SHP77 (cell line): ENCODE measurements at places on chromosomes 13 and 19.
A peak's percentile ranks its signal among the peaks of the same experiment; 100 is the strongest.

- no peak for DNase-seq
Measured at GRCh38 chr13:45838171-45838745, 13.3 kb downstream of the SIAH3 start.

DNA sequence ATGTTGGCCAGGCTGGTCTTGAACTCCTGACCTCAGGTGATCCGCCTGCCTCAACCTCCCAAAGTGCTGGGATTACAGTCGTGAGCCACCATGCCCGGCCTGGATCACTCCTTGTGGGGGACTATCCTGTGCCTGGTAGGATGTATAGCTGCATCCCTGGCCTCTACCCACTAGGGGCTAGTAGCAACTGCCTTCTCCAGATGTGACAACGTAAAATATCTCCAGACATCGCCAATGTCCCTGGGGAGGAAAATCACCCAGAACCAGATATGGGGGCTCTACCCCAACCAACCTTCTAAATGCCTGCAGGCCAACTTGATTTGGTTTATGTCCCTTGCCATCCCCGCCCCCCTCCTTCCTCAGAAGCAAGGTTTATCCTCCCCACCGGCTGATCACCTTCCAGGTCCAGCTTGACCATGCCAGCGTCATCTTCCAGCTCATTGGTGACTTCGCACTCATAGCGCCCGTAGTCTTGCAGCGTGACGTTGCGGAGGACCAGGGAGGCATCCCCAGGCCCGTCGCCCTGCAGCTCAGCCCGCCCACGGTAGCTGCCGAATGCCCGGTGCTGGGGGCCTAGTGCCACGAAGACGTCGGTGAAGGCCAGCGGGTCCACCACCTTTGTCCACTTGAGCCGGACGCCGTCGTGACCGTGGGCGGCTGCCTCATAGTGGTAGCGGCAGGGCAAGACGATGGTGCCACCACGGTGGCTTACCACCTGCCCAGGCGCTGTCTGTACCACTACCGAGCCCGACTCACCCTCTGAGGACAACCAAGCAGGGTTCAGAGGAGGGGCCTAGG lies 12.5 kb downstream of the TM6SF2 start:
- DNase-seq = no peak

GRCh38 chr13:102236341-102236740 lies 165.5 kb downstream of the FGF14 start:
- DNase-seq = peak; percentile 85

DNA sequence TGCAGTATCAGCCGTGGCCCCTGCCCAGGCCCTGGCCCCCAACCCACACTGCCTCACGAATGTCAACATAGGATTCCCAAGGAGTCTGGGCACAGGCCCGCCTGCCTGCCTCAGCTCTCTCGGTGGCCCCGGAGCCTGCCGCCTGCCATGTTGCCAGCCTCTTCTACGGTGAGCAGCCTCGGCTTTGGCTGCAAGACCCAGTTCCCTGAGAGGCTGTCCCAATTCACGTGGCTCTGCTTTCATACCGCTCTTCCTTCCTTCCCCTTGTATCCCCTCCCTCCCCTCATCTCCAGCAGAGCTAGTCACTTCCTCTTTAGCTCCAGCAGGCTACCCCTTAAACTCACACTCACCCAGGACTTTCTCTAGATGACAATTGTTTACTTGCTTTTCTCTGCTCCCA lies 42.7 kb downstream of the SERP2 start:
- no peak for DNase-seq

- no peak for DNase-seq
Measured at GRCh38 chr19:2251106-2252054, 2.3 kb downstream of the AMH start.

DNA sequence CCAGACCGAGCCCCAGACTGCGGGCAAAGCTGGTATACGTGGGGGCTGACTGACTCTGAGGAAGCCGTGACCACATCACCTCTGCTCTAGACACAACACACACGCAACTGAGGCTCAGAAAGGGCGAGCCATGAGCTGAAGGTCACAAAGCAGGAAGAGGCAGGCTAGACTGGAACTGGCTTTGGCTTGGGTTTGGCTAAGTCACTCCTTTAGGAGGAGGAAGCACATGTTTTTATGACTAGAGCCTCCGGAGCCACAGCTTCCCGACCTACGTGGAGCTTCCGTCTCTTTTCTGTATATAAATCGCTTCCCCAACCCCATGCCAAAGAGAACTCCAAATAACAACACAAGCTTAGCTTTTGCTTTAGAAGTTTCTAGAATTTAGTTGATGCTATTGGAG lies 48.0 kb downstream of the RFX2 start:
- DNase-seq = no peak

GRCh38 chr13:41017817-41018601 lies 1.1 kb downstream of the ELF1 start:
- DNase-seq = no peak

- DNase-seq = no peak
Measured at GRCh38 chr13:29500386-29500785, 95.1 kb downstream of the SLC7A1 start.

DNA sequence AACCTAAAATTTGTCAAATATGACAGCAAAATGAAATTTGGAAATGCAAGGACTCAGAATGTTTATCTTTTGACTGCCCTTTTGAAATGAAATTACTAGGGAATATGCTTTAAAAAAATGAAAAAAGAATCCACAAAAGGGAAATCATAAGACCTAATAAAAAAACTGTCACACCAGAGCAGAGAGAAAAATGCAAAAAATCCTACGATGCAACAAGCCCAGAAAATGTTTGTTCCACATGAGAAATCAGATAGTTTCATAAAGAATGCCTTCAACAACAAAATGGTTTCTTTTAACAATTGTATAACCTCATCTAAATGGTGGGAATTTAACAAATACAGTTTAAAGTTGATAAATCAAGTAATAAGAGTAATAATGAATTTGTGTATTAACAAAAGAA lies 8.0 kb downstream of the LPAR6 start:
- DNase-seq = no peak

DNA sequence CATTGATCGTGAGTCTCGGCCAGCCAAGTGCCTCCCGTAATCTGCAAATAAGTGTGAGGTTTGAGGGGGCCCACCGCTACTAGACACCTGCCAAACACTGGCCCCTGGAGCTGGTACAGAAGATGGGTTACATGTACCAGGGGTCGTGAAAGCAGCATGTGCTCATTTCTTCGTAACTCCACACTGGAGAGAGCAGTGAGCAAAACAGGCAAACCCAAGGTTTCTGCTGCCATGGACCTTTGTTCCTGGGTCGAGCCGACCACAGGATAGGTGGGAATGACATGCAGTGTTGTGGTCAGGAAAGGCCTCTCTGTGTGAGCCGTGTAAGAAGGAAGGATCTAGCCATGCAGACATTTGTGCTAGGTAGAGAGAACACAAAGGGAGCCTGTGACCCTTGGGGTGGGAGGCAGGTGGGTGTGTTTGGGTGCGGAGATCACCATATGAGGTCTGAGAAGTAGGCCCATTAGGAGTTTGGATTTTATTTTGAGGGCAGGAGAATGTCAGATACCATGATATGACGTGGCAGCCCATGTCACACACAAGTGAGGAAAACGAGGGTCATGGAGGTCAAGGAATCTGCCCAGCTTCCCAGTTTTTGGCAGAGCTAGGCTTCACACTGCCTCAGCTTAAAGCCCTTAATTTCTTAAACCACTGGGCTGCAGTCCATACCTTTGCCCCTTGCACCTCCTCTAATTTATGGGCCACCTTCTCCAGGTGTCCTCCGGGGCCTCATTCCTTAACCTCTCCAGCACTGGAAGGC lies 919 bp downstream of the GTF3A start:
- no peak for DNase-seq

GRCh38 chr19:17829855-17830566 lies 8.7 kb upstream of the INSL3 start:
- peak; percentile 70 for DNase-seq

- peak; percentile 76 for DNase-seq
Measured at GRCh38 chr19:2059422-2060201, 8.6 kb upstream of the MKNK2 start.

- DNase-seq = no peak
Measured at GRCh38 chr13:78598966-78599644, 4.2 kb downstream of the POU4F1 start.

GRCh38 chr19:22935151-22935550 lies 67.8 kb downstream of the ZNF728 start:
- no peak for DNase-seq

DNA sequence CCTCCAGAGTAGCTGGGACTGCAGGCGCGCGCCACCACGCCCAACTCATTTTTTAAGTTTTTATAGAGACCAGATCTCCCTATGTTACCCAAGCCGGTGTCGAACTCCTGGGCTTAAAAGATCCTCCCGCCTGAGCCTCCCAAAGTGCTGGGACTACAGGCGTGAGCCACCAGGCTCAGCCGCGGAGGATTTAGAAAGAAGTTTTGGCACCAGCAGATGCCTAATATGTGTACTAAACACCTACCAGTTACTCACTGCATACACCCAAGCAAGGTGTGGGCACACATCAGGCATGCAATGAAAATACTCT lies 464 bp upstream of the ZFP14 start:
- DNase-seq = no peak

GRCh38 chr13:71785361-71785760 lies 81.6 kb downstream of the DACH1 start:
- DNase-seq = no peak

GRCh38 chr19:8363803-8364771 lies at the start of gene ANGPTL4:
ANGPTL4 (plus strand) TSS chr19:8364155; CDS start chr19:8364322, 167 bp downstream.
- DNase-seq = no peak
